ENCODE measurements at places on chromosomes 7 and 10. TPM values are rescaled to one million over a fixed set of nuclear protein-coding genes. Genes with fewer than 3 reads are reported as not detected.

DNA sequence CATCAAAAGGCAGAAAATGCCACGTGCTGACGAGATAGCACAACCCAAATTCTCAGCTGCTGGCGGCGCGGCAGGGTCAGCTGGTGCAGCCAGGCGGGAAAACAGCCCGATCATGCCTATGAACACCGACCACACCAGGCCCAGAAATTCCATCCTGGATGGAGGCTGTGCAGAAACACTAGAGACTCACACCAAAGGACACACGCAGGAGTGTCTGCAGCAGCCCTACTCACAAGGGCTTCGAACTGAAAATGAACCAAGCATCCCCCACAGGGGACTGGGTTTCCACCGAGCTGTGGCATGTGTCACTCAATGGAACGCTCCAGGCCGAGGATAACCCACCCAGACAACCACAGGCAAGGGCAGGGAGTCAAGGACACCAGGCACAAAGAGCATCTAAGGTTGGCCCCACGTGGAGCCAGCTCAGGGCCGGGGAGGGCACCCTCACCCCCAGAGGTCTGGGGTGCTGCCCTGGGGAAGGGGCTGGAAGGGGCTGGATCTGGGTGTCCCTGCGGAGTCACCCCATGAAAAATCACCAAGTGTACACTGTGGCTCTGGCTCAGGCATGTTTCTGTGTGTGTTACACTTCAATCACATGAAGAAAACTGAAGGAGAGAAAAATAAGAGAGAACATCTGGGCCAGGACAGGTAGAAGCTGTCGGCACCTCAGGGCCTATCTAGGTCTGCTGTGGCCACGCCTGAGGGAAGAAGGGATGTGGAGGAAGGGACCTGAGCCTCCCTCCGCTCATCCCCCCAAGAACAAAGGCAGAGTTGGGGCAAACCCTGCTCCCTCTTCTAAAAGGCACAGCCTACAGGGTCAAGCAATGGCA, 33.0 kb downstream of the RASGEF1A start:
- no peak for DNase-seq

Gene EPHB6
- total RNA-seq: 5.5 TPM

- DNase-seq: no peak
Observed at GRCh38 chr10:30436191-30436611, 2.2 kb downstream of the MAP3K8 start.

Gene SEC31B
- total RNA-seq: 40.6 TPM

Gene GPR37
- not detected for total RNA-seq

DNA sequence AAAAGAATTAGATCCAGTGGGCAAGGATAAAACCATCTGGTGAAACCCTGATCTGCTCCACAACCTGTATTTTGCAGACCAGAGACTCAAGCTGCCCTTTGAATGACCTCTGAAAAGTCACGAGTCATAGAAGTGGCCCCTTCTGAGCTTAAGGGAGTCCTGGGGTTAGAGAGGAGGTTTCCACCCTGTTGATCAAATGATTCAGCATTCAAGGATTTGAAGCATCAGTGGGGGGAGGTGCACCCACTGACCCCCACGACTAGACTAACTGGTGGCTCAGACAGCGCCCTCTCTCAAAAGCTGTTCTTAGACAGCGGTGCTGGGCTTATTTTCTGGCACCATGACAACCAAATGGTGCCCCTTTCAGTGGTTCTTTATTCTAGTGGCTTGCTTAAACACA, 44.3 kb downstream of the PLCE1 start:
- no peak for DNase-seq

Gene ARHGEF35
- total RNA-seq: 2.3 TPM

DNA sequence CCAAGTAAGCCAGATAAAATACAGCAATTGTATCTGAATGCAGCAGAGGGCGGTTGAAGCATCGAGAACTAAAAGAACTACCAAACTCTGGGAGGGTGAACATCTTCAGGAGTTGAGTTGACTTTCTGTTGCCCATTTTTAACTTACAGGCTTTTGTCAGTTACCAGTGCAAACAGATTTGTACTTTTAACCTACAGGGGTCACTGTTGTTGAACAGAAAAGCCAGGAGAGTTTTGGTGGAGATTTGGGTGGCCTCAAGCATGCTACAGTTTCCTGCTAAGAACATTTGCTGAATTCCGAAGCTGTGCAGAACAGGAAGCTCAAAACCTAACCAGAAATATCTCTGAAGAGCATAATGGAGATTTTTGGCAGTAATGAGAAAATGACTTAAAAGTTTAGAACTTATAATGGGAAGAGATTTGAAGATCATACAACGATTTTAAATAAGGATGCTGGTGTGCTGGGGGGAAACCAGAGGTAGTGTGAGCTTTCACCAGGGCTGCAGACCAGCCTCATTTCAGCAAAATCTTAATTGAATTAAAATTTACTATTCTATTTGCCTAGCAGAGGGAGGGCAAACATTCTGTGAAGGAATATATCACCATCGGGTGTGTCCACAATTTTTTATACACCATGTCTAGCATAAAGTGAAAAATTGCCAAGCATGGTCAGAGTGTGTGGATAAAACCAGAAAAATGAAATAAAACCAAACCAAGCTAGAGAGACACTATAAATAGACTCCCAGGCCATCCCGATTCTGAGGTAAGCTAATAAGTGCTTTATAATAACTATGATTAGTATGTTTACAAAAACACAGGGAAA, 208.6 kb upstream of the CCDC6 start:
- peak; percentile 3 for DNase-seq

GRCh38 chr7:155489862-155490696, 32.1 kb downstream of the EN2 start:
- DNase-seq: no peak

DNA sequence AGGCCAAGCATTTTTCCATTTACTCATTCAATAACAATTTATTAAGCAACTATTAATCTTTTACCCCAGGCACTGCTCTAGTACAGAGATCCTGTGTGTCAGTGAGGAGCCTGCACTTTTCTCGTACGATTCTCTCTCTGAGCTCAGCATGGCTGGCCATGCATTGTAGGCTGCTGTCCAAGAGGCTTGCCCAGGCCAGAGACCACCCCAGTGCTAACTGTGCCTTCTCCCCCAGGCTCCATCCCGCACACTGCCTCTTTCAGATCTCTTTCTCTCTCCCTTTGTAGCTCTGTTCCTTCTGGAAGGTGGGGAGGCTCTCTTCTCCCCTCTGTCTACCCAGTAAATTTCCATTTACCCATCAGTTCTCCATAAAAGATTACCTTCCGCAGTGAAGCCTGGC, 101.0 kb upstream of the IKZF1 start:
- DNase-seq: no peak

- no peak for DNase-seq
Observed at GRCh38 chr7:97460433-97460832, 271.5 kb upstream of the TAC1 start.

Gene CALCR
- not detected for total RNA-seq

DNA sequence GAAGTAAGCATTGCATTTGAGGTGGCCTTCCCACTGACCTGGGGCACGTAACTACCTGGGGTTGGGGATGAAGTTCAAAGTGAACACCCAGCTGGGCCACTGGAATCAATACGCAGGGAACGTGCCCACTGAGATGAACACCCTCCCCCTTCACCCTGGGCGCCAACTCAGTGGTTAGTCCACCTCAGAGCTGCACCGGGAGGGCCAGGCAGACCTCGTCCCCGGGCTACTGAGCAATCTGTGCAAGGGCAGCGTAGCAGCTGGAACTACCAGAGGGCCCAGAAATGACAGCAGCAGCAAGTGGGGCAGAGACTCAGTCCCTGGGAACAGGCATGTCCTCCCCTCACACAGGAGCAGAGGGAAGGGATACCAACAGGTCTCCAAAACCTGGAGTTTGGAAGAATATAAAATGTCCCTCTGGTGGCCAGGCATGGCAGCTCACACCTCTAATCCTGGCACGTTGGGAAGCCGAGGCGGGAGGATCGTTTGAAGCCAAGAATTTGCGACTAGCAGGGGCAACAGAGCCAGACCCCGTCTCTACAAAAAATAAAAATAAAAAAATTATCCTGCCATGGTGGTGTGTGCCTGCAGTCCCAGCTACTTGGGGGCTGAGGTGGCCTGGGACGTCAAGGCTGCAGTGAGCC, 143.9 kb downstream of the SH3PXD2A start:
- no peak for DNase-seq

GRCh38 chr7:148982654-148983199, 45.6 kb downstream of the PDIA4 start:
- DNase-seq: no peak

Gene NAT16
- total RNA-seq: not detected

Gene HIPK2
- 17.6 TPM for total RNA-seq

- DNase-seq: no peak
Observed at GRCh38 chr7:17099083-17099973, 199.1 kb upstream of the AHR start.

- peak; percentile 45 for DNase-seq
Observed at GRCh38 chr7:108456845-108457540, 757 bp upstream of the NRCAM start.

- DNase-seq: no peak
Observed at GRCh38 chr7:97480772-97481390, 251.0 kb upstream of the TAC1 start.

GRCh38 chr7:132424821-132425724, 151.2 kb downstream of the PLXNA4 start:
- no peak for DNase-seq

Gene FAM53B
- 15.1 TPM for total RNA-seq

- DNase-seq: no peak
Observed at GRCh38 chr7:51455948-51456347, 139.3 kb upstream of the COBL start.

Gene PMS2
- 22.8 TPM for total RNA-seq

Gene ENTPD1
- total RNA-seq: 4.6 TPM

GRCh38 chr10:59718257-59718656, 8.6 kb upstream of the SLC16A9 start:
- DNase-seq: no peak

DNA sequence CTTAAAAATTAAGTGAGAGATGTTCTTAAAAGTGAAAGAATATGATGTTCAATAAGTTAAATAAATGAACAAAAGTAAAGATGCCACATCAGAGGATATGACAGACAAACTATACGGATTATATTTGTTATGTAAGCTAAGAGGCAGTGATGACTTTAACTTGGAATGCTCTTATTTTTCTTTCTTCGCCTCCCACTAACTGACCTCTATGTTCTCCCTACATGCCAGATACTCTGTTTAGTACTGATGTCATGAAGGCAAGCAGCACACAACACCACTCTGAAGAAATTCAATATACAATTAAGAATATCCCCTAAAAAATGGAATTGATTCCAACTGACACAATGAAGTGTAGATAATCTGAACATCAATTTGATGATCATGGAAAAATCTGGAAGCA, 223.4 kb downstream of the DOCK4 start:
- DNase-seq: no peak

GRCh38 chr7:159239028-159239427, 94.4 kb upstream of the VIPR2 start:
- no peak for DNase-seq

Gene FGFR2
- total RNA-seq: not detected

DNA sequence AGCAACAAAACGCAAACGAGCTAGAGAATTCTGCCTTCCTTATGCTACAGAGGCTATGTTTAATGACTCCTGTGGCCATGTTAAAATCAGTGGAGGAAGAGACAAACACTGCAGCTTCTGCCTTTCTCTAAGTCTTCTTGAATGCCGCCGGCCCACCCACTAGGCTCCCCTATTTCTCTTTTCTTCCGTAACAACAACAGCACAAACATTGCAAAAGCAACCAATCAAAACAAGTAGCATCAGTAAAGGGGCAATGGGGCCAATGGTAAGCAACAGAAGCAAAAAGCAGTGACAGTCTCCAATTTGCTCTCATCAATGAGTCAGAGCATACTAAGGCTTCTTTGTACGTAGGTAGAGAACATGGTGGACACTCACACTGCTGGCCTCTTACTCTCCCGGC, 26.8 kb downstream of the DNAJC1 start:
- DNase-seq: no peak

DNA sequence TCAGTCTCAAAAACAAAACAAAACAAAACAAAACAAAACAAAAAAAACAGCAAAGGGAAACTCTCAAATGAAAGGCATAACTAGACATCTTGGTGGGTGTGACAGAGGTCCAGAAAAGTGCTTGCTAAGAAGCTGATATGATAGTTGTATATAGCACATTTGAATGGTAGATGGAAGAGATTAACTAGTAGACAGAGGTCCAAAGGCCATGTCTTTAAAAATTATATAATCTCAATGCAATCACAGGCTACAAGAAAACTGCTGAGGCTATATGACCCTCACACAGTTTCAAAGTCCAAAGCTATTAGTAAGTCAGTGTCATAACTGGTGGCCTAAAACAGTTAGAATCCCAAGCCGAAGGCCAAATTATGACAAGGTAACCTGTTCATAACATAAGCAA, 15.6 kb upstream of the CUBN start:
- no peak for DNase-seq

GRCh38 chr10:124763267-124763666, 19.1 kb upstream of the FAM53B start:
- no peak for DNase-seq
